ENCODE measurements at places on chromosomes 3 and 15.

- DNase-seq, result no peak
Measured at GRCh38 chr15:61079529-61079928, 149.6 kb downstream of the RORA start.

DNA sequence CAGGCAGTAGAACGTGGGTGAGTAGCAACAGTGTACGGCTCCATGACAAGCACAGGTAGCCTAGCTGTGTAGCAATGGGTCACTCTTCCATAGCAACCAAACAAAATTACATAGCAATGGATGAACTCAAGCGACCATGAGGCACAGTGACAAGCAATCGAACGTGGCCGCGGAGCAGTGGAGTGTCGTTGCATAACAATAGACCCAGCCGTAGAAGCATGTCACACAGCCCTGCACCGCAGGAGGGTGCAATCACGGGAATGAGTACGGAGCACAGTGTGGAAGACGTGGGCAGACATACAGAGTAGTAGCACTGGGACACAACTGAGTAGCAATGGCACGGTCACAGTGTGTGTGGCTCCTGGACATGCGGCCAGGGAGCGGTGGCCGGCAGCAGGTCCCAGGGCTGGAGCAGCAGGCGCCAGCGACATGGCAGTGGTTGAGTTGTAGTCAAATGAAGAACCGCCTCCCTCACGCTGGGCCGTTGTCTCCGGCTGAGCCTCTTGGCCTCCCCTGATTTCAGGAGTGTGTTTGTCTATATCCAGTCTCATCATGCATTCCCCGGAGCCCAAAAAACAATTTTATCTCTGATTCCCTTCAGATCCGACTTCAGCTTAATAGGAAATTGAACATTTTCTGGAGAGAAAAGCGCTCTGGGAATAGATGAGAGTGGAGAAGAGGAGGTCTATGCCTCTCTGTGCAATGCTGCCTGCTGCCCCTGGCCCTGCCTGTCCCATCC lies 64.1 kb downstream of the CCDC33 start:
- DNase-seq, result no peak

GRCh38 chr15:33009026-33009425 lies 185.5 kb downstream of the FMN1 start:
- no peak for DNase-seq

GRCh38 chr3:88812576-88812975 lies 294.8 kb upstream of the EPHA3 start:
- no peak for DNase-seq

DNA sequence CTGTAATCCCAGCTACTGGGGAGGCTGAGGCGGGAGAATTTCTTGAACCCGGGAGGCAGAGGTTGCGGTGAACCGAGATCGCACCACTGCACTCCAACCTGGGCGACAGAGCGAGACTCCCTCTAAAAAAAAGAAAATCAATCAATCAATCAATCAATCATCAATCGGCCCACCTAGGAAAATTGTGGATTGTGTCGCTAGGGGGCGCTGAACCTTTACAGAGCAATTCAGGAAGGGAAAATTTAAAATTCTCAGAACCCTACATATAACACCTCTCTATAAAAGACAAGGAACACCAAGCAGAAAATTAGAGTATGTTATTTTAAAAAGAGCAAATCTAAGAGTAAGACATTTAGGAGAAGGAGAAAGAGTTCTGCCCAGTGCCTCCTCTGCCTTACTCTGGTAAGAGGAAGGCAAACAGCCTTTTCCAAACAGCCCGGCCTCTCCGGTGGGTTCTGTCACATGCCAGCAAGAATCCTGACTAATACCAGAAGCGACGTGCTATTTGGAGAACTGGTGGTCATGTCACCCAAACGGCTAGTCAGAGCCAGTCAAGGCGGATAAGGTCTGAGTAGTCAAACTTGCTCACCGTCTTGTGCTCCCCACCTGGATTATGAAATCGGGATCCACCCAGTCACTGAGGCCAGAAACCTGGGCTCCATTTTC lies 22.3 kb upstream of the SMCO1 start:
- DNase-seq, result no peak

- DNase-seq, result no peak
Measured at GRCh38 chr3:87795701-87796100, 263.1 kb downstream of the CGGBP1 start.

DNA sequence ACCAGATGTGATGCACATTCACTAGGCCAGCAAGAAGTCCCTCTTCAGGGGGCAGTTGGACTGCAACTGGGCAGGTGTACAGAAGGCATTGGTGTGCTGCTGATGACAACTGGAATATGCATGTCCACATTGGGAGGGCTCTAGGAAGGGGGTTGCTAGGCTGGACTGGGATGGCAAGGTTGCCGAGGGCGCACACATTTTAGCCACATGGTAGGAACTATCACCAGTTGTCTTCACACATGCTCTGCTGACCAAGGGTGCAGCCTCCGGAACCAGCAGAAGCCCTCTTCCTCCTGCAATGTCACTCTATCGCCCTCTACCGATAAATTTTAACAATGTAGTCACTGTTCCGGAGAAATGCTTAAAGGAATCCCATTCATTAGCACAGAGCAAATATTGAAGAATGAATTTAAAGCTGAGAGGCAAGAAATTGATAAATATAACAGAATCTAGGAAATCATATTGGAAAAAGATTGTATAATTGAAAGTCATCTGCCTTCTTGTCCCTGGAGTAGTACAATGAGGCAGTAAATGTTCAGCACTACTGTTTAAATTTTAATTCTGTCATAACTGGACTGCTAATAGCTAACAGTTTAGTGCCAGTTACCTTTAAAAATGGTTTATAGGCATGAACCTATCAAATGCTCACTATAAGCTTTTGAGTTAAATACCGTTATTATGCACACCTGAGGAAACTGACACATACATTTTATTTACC lies 22.6 kb upstream of the LYSMD4 start:
- no peak for DNase-seq

- DNase-seq, result no peak
Measured at GRCh38 chr3:77342027-77342426, 302.1 kb downstream of the ROBO2 start.

DNA sequence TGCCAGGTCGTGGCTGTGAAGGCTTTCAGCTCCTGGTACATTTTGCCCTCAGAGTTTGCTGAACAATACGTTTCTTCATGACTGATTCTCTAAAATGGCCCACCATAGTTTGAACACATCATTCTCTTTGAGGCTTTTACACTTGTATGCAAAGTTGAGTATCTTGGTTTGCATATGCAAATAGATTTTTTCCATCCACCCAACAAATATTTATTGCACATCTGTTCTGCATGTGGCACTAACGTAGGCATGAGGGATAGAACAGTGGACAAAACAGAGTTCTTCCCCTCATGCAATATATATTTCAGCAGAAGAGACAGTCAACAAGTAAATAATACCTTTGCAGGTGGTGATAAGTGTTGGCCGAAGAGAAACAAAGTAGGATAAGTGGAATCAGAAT lies 55.2 kb downstream of the KAT2B start:
- no peak for DNase-seq

DNA sequence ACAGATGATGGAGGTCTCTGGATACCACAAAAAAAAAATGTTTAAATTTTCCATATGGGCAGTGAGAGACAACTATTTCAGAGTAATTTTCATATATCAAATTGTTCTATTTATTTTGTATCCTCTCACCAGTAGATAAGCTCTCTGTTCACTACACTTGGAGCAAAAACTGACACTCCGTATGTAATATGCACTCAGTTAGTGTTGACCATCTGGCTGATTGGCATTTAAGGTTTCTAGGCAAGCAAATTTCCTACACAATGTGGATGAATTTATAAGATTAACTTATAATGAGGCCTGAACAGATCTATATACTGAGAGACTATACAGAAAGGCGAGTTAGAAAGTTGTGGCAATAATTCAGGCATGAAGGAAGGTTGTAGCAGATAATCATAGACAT lies 836.5 kb upstream of the SEMA6D start:
- no peak for DNase-seq

All from coronary artery (tissue), 2 donors.